ENCODE measurements at places on chromosomes 16 and 17.
A peak's percentile ranks its signal among the peaks of the same experiment; 100 is the strongest.

GRCh38 chr17:19306160-19307111, 56.1 kb downstream of the B9D1 start:
- peak; percentile 75 for DNase-seq

GRCh38 chr17:77424585-77425344, 284.0 kb downstream of the SEC14L1 start:
- no peak for DNase-seq

DNA sequence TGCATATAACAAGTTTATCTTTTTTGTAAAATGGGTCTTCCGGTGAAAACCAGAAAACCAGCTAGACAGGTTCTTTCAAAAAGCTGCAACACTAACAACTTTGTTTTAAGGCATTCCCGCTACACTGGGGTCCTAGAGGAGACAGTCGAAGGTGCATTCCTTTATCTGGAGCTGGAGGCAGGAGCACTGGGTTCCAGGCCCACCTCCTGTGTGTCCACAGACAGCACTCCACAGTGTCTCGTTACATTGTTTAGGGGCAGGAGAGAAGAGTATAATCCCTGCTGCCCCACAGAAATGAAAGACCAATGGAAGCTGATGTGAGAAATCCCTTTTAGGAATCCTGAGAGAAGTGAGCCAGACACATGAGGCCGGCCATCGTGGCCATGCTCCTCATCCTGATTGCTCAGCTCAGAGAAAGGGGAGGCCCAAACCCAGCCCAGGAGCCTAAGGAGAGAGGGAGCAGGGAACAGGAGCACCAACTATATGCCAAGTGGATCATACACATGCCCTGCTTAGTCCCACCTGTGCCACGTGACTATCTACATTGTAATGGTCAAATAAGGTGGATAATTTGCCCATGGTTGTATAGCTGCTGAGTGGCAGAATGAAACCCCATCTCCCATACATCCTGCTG, 59.5 kb downstream of the CCDC182 start:
- DNase-seq = no peak

- no peak for DNase-seq
Observed at GRCh38 chr17:57636985-57637665, 108.0 kb downstream of the CCDC182 start.

Data from GM13977 (cell line).